ENCODE measurements at places on chromosomes 5 and 9.

DNA sequence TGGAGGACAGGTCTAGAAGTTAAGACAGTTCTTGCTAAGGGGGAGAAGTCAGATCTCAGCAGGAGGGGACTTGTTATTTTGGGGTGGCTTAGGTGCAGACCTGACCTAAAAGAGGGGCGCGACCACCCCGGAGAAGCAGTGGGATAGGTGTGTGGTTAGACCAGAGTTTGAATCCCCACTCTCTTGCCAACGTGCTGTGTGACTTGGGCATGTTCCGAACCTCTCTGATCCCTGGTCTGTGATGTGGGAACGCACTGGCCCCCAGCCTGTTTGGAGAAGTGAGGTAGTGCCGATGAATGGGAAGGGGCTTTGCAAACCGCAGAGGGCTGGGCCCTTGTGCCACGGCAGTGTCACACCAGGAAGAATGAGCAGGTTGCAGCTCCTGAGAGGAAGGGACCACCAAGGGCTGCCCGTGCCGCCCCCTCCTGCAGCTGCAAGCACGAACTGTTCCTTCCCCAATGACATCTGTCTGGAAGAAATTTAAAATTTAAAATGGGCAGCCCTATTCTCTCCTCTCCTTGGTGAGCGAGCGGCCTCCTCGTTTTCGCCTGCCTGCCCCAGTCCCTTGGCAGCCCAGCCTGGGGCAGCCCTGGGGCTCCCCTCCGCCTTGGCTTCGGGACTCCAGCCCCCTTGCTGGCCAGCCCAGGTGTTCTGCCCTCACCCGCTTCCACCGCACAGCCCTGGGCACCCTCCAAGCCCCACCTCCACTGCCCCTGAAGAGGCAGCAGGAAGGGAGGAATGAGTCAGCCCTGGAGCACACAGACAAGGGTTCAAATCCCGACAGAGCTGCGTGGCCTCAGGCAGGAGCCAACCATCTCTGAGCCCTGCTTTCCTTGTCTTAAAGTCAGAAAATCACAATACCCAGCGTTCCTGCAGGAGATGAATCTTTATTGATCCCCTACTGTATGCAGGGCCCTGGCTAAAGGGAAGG, 1.6 kb downstream of the FIBCD1 start:
- no peak for DNase-seq

- DNase-seq = no peak
Measured at GRCh38 chr5:150946351-150946905, 41.6 kb upstream of the ZNF300 start.

DNA sequence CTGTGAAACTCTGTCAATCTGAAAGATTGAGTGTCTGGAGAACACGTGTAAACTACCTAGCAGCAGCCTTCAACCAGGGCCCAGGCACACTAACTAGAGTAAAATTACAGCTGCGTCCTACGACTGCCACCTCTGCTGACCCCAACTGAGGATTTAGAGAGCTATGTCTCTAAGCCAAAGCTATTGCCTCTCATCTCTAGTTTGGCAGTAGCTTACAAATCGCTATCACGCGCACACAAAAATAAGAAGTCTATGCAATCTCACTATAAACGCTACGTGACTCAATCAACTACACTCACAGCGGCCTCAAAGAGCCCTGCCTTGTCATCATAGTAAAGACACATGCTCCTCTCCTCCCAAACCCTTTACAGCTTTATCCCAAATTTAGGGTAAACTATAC, 8.7 kb downstream of the PPP6C start:
- DNase-seq = no peak

DNA sequence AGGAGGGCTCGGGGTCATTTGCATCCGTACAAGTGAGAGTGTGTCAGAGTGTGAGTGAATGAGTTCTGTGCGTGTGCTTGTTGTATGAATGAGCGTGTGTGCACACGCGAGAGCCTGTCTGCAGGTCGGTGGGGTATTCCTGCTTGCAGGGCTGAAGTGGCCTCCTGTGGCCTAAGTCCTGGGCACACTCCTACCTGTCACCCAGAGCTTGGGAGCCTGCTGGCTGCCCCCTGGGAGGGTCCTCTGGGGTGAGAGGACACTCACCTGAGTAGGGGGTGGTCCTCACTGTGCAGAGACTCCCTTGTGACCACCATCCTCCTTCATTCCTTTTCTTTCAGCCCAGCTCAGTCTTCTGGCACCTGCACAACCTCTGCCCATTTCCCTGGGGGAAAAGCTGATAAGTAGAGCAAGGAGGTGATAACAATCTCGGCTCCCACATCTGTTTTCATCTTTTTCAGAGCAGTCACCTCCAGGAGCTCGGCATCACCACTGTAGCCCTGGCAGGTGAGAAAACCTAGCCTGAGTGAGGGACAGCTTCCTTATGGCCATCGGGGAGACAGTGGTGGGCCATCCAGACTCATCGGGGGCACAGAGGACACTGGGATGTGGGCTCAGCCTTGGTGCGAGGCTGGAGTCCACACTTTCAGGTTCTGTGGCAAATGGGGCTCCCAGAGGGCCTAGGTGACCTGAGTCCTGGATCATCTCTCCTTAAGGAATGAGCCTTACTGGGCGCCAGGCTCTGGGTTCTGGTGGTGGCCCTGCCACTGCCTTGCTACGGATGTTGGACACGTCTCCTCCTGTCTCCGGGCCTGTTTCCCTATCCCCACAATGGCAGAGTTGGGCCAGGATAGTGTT, 38.7 kb upstream of the SYNPO start:
- DNase-seq = no peak

DNA sequence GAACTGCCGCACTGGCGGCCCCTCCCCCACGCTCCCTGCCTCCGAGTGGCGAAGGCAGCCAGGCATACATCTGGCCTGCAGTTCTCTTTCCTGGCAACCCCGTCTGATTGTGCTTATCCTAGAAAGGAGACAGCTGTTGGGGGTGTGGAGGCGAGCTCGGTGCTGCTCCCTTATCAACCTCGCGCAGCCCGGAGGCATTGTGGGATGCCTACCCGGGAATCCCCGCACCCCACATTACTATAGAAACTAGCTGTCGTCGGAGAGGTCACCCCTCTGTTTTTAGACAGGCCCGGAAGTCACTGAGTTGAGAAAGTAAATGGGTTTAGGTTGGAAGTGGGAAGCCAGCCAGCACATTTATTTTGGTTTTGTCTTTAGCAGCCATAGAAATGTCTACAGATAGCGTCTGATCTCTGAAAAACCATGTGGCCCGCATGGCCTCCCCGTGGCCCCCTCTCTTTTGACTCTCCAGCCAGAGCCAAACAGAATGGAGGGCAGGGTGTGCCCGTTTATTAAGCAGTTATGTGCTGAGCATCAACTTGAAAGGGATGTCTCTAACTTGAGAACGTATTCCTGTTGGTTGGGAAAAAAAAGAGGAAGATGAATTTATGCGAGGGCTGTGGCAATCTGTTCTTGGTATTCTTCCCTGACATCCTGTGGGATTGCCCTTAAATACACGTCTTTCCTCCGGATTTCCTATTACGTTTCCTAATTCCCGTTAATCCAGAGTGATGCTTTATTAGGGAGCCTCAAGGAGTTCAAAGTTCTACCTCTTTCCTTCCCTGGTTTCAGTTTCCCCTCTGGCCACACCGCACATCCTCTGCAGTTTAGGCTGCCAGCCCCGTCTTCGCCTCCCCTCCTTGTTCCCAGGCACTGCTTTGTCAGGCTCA, 3.9 kb downstream of the STC2 start:
- DNase-seq = no peak

DNA sequence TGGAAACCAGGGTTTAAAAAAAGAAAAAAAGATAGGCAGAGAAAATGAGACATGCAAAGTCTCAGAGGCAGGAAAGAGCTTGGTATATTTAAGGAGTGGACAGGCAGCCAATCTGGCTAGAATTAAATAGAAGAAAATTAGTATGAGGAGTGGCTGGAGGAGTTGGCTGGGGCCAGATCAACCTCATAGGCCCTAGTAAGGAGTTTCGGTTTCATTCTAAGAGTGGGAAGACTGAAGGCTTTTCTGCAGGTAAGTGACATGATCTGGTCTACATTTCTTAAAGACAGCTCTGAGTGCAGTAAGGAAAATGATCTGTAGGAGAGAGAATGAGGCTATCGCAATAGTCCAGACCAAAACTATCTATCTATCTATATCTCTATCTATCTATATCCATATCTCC, 27.5 kb downstream of the ADRB2 start:
- no peak for DNase-seq

DNA sequence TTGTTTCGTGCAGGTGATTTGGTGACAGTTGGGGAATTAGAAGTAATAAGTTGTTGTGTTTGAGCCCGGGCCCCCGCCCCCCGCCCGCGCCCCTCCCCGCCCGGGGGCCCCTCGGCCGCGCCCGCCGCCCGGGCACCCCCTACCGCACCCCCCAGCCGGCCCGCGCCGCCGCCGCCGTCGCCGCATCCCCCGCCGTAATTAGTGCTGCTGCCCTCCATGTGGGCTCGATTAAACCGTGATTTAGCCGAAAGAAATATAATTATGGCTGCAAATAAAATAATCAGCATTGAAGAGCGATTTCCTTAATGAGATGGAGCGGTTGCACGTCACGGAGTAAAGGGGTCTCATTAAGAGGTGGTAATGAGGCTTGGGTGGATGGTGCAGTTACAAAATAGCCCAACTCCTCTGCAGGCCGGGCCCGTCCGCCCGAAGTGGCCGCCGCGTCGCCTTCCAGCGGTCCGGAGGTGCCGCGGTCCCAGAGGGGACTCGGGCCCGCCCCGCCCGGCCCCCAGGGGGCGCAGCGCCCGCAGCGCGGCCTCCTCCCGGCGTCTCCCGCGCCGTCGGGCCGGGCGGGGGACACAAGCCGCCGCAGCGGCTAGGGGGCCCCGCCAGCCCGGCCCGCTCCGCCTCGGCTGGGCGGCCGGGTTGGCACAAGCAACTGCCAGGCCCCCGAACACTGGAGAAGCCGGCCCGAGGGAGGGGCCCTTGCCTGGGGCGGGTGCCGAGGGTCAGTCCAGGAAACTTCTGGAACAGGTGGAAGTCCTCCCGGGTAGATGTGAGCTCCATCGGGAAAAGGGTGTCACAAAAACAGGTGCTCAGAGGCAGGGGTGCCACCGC, 6.9 kb upstream of the OTP start:
- DNase-seq = no peak

DNA sequence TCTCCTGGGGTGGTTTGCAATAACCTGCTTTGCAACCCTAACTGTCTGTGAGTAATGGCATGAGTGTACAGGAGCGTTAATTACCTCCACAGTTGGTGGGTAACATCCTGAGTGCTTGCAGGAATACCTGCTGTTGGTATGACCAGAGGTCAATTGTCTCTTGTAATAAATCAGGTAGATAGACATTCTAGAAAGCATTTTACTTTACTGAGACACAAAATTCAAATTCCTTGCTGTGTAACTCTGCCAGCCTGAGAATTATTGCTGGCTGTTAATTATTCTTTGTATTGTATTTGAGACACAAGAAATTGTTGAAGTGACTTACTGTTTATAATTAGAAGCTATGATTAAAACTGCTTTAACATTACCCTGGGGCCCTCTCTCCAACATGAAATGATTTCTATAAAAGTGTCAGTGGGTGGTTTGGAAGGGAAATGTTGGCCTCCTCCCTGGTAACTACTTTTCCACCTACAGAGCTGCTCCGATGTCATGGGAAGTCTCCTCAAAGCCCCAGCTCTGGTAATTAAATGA, 150.8 kb upstream of the ADCY2 start:
- DNase-seq = no peak

DNA sequence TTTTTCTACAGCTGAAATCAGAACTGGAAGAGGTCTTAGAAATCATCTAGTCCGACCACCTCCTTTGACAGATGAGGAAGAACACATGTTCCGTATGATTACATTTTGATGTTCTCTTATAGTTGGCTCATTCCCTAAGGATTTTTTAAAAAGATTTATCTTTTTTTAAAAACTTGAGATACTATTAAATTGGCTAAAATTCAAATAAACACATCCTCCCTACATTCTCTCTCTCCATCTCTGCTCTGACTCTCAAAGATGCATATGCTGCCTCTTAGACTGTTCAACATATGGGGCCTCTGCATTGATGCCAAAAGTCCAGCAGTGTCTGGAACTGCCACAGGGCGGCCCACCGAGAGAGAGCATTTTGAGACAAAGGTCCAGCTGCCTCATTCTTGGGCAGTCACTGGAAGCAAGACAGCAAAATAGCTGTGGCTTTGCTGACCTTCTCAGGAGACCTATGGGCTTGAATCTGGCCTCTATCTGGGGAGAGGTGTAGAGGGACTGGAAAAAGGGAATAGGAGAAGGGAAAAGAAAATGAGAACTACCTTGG, 12.8 kb upstream of the TSSK1B start:
- no peak for DNase-seq

GRCh38 chr9:111936391-111936790, 39.8 kb downstream of the UGCG start:
- no peak for DNase-seq

DNA sequence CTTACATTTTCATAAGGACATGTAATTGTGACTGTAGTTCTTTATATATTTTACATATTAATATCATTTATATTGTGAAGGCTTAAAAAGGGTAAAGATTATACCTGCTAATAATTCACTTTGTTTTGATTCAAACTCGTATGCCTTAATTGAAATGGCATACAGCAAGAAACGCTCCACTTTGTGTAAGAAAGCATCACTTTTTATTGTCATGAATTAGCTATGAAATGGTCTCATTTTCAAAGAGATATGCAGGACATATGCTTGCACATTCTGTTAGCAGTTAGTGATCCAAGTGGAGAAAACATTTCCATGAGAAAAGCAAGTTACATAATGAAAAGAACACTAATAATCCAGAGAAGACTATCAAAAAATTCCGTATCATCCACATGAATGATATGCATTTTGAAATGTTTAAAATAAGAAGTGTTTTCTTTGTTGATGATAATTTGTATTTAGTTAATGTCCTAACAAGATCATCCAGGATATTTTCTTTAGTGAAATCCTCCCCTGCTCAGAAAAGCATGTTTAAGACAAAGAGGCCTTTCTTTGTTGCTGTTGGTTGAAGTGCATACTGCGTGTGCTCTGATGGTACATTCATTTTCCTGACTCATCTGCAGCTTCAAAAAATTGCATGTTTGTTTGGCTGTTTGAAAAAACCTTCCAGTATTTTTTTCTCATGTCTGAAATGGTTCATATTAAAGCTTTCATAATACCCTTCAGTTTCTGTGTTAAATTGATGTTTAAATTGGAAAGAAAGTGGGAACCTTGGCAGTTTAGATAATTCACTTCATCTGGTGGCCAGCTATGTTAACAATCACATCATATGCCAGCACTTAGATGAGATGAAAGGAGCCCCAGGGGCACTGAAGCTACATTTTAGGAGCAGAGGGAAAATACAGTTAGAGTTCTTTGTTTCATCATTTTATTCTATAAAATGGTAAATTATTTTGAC, 242.2 kb downstream of the CSNK1G3 start:
- no peak for DNase-seq

GRCh38 chr5:59673438-59674058, 220.0 kb downstream of the PDE4D start:
- peak; percentile 22 for DNase-seq

- peak; percentile 28 for DNase-seq
Measured at GRCh38 chr5:123813937-123814624, 302.1 kb downstream of the CSNK1G3 start.

GRCh38 chr5:96024683-96025475, 63.2 kb upstream of the ELL2 start:
- no peak for DNase-seq

DNA sequence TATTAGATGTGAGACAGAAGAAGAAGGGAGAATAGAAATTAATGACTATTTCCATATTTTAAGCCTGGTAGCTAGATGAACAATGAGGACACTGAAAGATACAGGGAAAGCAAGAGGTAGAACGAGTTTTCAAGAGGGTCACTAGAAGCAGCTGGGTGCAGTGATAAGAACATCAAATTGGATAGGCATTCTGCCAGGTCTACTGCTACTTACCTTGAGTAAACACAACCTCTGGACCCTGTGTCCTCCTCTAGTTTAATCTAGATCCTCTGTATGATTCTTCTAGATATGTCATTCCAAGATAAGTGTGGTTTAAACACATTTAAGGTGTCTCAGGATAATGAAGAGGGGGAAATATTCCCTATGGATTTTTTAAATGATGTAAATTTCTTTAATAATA, 31.2 kb downstream of the OTP start:
- no peak for DNase-seq
